ENCODE measurements at places on chromosomes 3 and 15. TPM values are rescaled to one million over a fixed set of nuclear protein-coding genes. Genes with fewer than 3 reads are reported as not detected.

- no peak for DNase-seq
- no peaks in the 10 kb centered on the region for H3K27me3 ChIP-seq
- no peak overlapping the region for H3K27ac ChIP-seq
- no peaks in the 10 kb centered on the region for H3K36me3 ChIP-seq
- no peaks in the 10 kb centered on the region for H3K4me1 ChIP-seq
Measured at GRCh38 chr15:46589088-46589487, 954.3 kb downstream of the SQOR start.

DNA sequence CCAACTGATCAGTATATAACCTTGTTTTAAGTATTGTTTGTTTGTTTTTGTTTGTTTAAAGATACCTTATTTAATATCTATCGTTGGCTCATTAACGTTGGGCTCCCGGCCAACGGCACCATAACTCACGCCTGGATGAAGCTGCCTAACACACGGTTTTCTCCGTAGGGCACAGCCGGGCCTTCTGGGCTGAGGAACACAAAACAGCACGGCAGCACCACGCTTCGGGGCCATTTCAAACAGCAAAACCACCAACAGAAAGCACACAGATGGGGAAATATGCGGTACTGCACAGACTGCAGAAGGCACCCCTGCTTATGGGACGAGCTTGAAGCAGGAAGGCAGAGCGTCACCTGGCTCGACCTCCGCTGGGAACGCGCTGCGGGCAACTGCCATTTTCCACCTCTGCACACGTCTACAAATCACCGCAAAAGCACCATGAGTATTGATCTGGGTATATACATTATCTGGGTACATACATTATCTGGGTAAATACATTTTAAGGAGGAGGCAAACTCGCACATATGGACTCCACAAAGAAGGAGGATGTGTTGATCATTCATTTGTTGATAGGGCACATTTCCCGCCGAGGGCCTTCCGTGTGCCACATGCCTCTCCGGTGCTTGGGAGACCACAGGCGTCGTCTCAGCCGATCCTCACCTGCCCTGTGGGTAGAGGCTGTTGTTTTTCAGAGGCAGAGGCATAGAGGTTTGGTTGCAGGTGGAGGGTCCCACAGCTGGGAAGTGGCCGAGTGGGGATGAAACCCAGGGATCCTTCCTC lies 123.7 kb upstream of the ATP2B2 start:
- no peak overlapping the region for H3K4me3 ChIP-seq
- no peak for DNase-seq
- no peaks in the 10 kb centered on the region for H3K27me3 ChIP-seq
- no peaks in the 10 kb centered on the region for H3K36me3 ChIP-seq
- H3K4me1 ChIP-seq, result no peaks in the 10 kb centered on the region

DNA sequence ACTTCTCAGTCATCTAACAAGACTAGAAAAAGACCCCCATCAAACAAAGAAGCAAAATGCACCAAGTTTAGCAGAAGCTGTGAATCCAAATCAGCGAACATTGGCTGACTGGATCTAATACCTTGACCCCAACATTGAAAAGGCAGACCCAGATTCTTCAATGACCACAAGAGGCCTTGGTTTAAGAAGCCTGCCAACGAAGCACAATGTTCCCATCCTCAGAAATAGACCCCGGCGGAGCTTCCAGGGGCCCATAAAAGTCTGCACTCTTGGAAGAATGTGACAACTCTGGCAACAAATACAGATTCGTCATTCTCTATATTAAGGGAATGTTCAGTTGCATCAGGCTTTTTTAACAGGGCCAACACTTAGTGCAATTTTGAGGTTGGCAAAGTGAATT lies 112.8 kb upstream of the BCL6 start:
- no peaks in the 10 kb centered on the region for H3K4me1 ChIP-seq
- no peak for DNase-seq
- no peaks in the 10 kb centered on the region for H3K27me3 ChIP-seq
- no peak overlapping the region for H3K27ac ChIP-seq
- no peak overlapping the region for H3K4me3 ChIP-seq

DNA sequence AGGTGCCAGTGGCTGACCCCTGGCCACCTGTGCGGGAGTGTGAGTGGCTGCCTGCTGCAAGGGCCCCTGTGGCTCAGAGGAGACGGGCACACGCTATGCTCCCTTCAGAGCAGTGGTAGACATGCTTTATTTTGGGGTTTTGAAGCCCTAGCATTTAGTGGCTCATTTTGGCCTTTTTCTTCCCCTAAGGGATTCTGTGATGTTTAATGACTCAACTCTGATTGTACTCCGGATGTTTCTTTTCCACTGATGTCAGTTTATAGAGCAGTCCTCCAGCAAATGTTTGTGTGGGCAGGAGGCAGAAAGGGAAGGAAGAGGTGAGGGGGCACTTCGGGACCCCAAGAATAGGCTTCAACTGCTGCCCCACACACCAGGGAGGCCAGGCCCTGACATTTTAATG lies 288.9 kb upstream of the C2CD4B start:
- H3K4me3 ChIP-seq, result no peak overlapping the region
- peak overlapping the region; percentile 72 for H3K27ac ChIP-seq
- peak; percentile 72 for DNase-seq
- H3K36me3 ChIP-seq, result no peaks in the 10 kb centered on the region

DNA sequence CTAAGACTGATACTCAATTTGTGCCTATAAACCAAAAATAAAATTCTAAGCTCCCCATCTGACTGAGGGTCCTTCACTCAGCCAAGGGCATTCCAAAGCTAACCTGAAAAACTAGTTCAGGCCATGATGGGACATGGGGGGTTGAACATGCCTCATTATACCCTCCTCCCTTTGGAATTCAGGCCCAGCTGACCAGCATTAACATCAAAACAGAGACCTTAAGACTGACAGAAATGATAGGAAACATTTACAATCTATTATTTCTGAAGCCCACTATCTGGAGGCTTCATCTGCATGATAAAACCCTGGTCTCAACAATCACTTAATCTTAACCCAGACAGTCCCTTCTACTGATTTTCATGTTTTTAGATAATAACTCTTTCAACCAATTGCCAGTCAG lies 140.4 kb downstream of the ANO10 start:
- H3K4me3 ChIP-seq, result no peak overlapping the region
- H3K27ac ChIP-seq, result no peak overlapping the region
- H3K36me3 ChIP-seq, result no peaks in the 10 kb centered on the region
- H3K27me3 ChIP-seq, result no peaks in the 10 kb centered on the region
- no peak for DNase-seq

DNA sequence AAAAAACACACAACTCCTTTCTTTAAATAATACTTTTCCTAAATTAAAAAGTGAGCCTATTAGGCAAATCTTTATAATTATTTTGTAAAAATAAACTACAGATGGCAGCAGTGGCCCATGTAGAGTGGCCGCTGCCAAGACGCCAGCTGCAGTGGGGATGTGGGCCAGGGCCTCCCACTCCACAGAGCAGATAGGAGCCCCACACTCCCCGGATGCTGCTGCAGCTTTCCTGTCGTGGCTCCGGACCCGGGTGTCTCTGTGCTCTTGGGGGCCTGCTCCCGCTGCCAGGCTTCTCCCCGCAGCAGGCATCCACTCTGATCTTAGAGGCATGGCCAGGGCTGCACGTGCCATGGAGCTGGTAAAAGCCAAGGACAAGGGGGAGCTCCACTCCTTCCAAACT lies 67.5 kb downstream of the PROS1 start:
- H3K27ac ChIP-seq, result no peak overlapping the region
- H3K27me3 ChIP-seq, result no peaks in the 10 kb centered on the region
- H3K4me3 ChIP-seq, result no peak overlapping the region
- H3K36me3 ChIP-seq, result no peaks in the 10 kb centered on the region
- DNase-seq, result no peak

Gene GOLGA8H
- 0.05 TPM for polyA plus RNA-seq

DNA sequence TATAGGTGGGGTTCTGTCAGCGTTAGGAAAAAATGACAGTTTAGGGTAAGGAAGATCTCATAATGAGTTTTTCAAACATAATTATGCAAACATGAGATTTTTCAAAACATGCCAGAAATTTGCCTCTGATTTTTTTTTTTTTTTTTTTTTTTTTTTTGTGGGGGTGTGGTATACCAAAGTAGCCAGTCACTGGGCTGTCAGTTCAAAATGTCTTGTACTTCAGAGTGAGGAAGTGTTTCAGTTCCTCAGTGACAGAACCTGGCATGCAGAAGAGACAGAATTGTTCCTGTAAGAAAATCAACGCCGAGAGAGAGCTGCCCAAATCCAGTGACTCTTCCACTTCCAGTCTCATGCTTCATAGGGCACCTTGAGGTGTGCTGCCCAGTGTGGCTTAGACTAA lies 9.7 kb downstream of the NCBP2 start:
- no peak overlapping the region for H3K4me3 ChIP-seq
- peaks cover 5% of the 10 kb centered on the region for H3K36me3 ChIP-seq
- H3K4me1 ChIP-seq, result no peaks in the 10 kb centered on the region
- no peaks in the 10 kb centered on the region for H3K27me3 ChIP-seq

Gene PRSS50
- polyA plus RNA-seq, result not detected

DNA sequence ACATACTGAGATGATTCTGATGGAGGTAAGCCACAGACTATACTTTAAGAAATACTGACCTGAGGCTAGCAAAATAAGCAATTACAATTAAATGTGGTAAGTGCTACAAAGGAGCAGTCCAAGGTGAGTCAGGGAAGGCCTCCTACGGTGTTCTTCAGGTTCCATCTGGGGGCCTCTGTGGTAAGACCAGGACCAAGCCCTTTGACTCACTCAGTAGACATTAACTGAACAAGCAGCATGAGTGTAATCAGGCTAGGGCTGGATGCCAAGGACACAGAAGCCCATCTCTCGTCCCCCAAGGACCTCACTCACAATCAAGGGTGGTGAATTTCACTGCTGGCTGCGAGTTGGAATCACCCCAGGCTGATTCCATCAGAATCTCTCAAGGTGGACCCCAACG lies 37.3 kb downstream of the DZIP1L start:
- no peaks in the 10 kb centered on the region for H3K27me3 ChIP-seq
- peak; percentile 71 for DNase-seq

DNA sequence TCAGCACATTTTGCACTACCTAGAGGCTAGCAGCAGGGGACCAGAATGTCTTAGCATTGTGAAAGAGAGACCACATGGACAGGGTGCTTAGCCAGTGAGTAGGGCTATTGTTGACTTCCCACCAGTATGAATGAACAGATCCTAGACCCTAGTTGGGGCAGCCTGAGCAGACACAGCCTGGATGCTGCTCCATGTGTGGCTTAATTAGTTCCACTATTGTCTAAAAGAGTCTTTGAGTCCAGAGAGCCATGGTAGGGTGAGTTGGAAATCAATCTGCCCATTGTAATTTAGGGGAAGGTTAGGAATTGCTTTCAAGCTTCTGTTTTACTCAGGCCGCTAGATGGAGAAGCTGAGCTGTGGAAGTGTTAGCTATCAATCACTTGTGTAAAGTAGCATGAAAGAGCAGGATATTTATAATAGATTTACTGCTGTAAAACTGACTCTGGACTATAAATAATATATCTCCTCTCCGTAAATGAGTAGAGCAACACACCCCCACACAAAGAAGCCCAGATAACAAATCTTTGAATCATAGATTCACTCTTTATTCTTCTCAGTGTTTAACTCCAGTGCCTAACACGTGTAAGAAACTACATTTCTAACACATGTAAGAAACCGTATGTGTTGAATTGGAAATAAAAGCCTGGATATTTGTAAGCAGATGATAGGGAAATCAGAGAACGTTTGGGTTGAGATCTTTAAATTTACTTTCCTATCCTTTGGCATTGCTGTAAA lies 4.1 kb upstream of the GCSAM start:
- H3K4me1 ChIP-seq, result no peaks in the 10 kb centered on the region
- H3K36me3 ChIP-seq, result no peaks in the 10 kb centered on the region
- no peak overlapping the region for H3K27ac ChIP-seq
- H3K27me3 ChIP-seq, result no peaks in the 10 kb centered on the region

Gene CKMT1B
- polyA plus RNA-seq, result not detected

DNA sequence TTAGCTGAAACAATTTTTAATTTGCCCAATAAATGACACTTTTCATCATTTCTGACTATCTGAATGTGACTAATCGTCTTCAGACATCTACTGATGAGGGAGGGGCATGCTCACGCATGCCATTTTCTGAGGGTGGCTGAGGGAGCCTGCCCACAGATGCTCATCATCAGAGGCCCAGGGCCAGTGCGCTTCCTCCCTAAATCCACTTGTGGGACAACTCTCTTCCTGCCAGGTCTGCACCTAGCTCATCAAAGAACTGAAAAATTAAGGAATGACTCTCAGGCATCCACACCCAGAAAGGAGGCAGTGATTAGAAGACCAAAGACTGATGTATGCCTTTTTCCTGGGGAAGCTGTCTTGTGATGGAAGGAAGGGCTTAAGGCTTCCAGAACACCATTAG lies 22.8 kb downstream of the RTP3 start:
- H3K27me3 ChIP-seq, result no peaks in the 10 kb centered on the region
- H3K27ac ChIP-seq, result no peak overlapping the region
- no peak for DNase-seq
- H3K4me3 ChIP-seq, result no peak overlapping the region

Gene BNC1
- polyA plus RNA-seq, result 5.7 TPM

Gene MORC1
- polyA plus RNA-seq, result not detected

Gene FSIP1
- 0.50 TPM for polyA plus RNA-seq

DNA sequence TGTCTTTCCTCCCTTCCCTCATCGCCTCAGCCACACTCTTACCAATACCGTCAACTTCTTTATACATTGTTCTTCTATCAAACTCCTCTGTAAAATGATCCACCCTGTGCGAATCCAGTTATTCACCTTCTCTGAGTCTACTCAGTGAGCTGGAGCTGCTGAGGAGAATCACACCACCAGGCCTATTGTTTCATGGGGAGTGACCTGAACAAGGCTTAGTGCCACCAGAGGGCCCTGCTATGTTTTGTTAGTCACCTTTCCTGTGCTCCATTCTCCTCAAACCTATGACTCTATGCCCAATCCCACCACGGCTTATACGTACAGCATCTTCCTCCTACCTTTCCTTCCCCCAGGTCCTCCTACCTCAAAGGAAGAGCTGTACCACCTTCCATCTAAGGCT lies 50.4 kb upstream of the MED12L start:
- no peak overlapping the region for H3K27ac ChIP-seq
- no peak overlapping the region for H3K4me3 ChIP-seq
- peaks cover 4% of the 10 kb centered on the region for H3K4me1 ChIP-seq
- H3K27me3 ChIP-seq, result no peaks in the 10 kb centered on the region
- no peak for DNase-seq

GRCh38 chr3:190385731-190386688 lies 2.0 kb upstream of the CLDN16 start:
- no peak overlapping the region for H3K4me3 ChIP-seq
- H3K36me3 ChIP-seq, result no peaks in the 10 kb centered on the region
- peaks cover 7% of the 10 kb centered on the region for H3K4me1 ChIP-seq
- H3K27me3 ChIP-seq, result no peaks in the 10 kb centered on the region
- peak overlapping the region; percentile 38 for H3K27ac ChIP-seq
